ENCODE measurements at places on chromosomes 5 and 9.

DNA sequence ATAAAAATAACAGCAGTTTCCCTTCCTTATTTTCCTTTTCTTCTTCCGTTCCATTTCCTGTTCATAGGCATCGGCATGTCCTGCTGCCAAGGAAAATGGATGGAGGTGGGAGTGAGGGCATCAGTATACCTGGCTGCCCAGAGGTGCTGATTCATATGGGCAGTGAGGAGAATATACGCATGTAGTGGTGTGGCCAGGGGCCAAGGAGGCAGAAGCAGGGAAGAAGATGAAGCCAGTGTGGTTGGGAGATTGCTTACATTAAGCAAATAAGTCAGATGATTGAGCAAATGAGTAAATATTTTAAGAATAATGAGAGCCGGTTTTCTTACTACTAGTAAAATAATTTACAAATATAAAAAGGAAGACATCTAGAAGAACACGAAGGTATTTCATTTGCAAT lies 344.9 kb upstream of the PAPPA start:
- H3K27me3 ChIP-seq: no peaks in the 10 kb centered on the region
- H3K4me3 ChIP-seq: no peak overlapping the region
- H3K36me3 ChIP-seq: no peaks in the 10 kb centered on the region
- H3K27ac ChIP-seq: no peak overlapping the region
- H3K4me1 ChIP-seq: no peaks in the 10 kb centered on the region
- no peak for DNase-seq

GRCh38 chr5:173981185-173981761 lies 7.7 kb upstream of the C5orf47 start:
- DNase-seq: no peak
- H3K36me3 ChIP-seq: no peaks in the 10 kb centered on the region
- no peak overlapping the region for H3K4me3 ChIP-seq

DNA sequence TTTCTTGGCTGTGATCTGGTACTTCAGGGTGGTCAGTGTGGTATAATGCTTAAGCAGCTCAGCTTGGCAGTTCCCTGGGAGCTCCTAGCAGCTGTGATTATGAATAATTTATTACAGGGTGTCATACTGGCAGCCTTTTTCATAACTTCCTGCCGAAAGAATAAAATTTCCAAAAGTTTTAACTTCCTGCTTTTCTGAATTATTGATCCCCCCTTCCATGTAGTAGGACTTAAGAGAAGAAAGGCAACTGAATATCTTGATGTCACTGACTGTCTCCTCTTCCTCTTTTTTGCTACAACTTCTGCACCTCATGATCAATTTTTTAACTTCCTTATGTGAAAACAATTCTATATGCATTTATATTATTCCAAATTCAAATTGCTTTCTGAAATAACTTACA lies 74.3 kb upstream of the SPEF2 start:
- H3K27ac ChIP-seq: no peak overlapping the region
- no peaks in the 10 kb centered on the region for H3K36me3 ChIP-seq
- H3K27me3 ChIP-seq: peaks cover 5% of the 10 kb centered on the region
- H3K4me1 ChIP-seq: no peaks in the 10 kb centered on the region

GRCh38 chr5:140133514-140134167 lies 7.9 kb downstream of the IGIP start:
- H3K4me3 ChIP-seq: no peak overlapping the region
- H3K36me3 ChIP-seq: no peaks in the 10 kb centered on the region
- no peaks in the 10 kb centered on the region for H3K27me3 ChIP-seq
- H3K4me1 ChIP-seq: peaks cover 16% of the 10 kb centered on the region

DNA sequence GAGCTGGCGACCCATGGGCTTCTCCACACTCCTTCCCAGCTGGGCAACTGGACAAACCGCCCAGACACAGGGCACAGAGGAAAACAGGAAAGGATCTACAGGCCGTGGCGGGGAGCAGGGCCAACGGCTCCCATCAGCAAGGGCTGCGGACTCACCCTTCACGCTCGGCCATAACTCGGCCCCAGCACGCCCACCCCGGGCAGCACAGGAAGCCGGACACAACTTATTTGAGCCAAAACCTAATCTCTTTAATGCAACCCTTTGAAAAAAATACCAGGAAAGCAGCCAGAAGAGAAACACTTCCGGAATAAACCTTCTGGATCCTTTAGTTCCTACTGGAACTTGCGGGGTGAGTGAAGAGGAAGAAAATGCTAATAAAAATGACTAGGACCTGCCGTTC lies 59.9 kb downstream of the VAV2 start:
- no peaks in the 10 kb centered on the region for H3K36me3 ChIP-seq
- H3K4me1 ChIP-seq: no peaks in the 10 kb centered on the region
- H3K4me3 ChIP-seq: no peak overlapping the region
- H3K27me3 ChIP-seq: no peaks in the 10 kb centered on the region
- DNase-seq: no peak
- H3K27ac ChIP-seq: no peak overlapping the region

DNA sequence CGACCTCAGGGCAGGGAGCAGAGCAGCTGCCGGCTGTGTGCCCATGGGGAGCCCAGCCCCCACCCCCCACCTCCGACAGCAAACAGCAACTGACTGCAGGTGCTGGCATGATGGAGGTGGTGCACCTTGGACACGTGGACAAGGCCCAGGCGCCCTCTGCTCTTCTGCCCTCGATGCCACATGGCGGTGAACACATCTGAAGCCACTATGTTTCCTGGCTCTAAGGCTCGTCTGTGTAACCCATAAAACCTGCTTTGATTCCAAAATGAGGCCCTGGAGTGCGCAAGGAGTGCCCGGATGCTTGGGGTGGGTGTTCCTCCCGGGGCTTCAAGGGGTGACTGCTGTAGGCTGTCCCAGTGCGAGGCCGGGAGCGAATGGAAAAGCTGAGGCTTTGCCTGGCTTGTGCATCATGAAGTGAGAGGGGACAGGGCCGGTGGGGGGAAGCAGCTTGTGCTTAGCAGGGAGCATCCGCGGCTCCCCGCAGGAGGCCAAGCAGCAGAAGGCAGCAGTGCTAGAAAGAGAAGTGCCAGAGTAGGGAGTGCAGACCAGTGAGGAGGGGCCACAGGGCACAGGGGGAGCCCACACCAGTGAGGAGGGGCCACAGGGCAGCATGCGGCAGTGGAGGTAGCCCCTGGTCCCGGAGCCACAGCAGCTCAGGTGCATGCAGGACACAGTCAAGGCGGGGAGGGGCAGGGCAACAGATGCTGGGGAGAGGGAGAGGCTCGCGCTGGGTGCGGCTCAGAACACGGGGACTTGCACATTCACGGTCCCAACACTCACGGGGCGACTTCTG lies 30.0 kb downstream of the NKD2 start:
- H3K4me3 ChIP-seq: no peak overlapping the region
- no peaks in the 10 kb centered on the region for H3K36me3 ChIP-seq
- H3K27ac ChIP-seq: no peak overlapping the region
- H3K27me3 ChIP-seq: no peaks in the 10 kb centered on the region
- no peaks in the 10 kb centered on the region for H3K4me1 ChIP-seq
